Left renal cortex interstitium (tissue), 4 donors: ENCODE measurements at places on chromosomes 6 and 20. TPM values are rescaled to one million over a fixed set of nuclear protein-coding genes. Genes with fewer than 3 reads are reported as not detected.

DNA sequence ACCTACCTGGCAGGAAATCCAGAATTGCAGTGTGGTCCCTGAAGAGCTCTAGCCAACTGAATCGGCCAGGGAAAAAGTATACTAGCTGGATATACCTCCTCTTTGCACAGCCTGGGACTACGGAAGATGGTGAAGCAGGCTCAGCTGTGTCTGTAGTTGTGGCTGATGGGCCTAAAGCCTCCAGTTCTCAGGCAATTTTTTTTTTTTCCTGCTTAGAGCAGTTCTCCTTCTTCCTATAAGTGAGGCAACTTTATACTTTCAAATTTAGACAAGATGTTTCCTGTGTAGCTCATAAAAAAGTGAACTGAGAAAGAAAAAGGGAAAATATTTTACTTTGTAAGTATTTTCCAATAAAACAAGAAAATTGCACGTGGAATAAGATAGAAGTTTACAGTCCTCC, 172.9 kb downstream of the CARMIL1 start:
- no peak for DNase-seq

- DNase-seq: no peak
Observed at GRCh38 chr20:63976980-63977738, 2.3 kb downstream of the SAMD10 start.

- DNase-seq: no peak
Observed at GRCh38 chr6:39834278-39834677, 42.1 kb downstream of the DAAM2 start.

DNA sequence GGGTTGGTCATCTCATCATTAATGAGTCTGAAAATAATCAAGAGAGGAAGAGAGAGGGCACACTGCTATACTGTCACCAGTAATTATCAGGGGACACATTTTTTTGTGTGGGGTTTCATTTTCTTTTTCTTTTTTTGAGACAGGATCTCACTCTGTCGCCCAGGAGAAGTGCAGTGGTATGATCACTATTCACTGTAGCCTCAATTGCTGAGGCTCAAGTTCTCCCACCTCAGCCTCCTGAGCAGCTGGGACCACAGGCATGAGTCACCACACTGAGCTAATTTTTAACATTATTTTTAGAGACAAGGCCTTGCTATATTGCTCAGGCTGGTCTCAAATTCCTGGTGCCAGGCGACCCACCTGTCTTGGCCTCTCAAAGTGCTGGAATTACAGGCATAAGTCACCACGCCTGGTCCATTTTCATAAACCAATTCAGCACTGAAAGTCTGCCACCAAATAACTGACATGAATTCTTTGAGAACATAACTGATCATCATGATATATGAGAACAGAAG, 43.3 kb downstream of the EPHA7 start:
- no peak for DNase-seq

Gene ENPP1
- 21.3 TPM for polyA plus RNA-seq
